ENCODE measurements at places on chromosomes 12 and 14.

DNA sequence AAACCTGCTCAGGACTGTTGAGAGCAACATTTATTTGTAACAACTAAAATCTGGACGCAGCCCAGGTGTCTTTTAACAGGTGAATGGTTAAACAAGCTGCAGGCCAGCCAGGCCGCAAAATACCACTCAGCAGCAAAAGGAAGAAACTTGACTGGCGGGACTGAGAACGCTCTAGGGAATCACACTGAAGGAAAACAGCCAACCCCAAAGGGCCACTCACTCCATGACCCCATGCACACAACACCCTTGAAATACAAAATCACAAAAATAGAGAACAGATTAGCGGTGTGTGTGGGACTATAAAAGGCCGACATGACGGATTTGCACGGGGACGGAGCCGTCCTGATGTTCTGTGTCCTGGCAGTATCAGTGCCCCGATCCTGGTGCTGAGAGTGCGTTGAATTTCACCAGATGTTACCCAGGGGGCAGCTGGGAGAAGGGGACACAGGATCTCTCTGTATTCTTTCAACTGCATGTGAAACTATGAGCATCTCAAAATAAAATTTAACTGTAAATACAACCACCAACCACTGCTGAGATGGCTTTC lies 23.0 kb downstream of the VPS37B start:
- no peak for DNase-seq

GRCh38 chr12:77685112-77685511 lies 145.6 kb upstream of the NAV3 start:
- peak; percentile 2 for DNase-seq

- no peak for DNase-seq
Observed at GRCh38 chr12:109167781-109168180, 51.4 kb downstream of the ACACB start.

DNA sequence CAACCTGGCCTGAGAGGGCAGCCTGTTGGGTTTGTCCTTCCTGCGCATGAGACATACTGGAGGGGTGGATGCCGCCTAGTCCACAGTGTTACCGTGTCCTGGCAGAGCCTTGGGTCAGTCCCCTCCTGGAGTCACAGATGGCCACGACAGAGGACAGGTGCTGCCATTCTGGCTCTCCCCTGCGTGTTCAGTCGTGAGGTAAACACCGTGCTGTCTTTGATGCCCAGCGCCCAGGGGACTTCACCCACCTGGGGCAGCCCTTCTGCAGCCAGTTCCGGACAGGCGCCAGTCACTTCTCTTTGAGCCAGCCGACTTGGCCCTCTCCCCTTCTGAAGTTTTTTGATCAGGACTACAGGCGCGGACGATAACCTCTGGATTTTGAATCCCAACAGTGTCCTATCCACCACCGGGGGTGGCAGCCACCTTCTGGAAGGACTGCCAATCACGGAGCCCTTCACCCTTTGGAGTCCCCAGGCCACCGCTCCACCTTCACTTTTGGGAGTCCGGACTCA lies 933.0 kb downstream of the DIO2 start:
- DNase-seq = no peak

GRCh38 chr14:96938946-96939345 lies 141.8 kb downstream of the VRK1 start:
- DNase-seq = peak; percentile 27

DNA sequence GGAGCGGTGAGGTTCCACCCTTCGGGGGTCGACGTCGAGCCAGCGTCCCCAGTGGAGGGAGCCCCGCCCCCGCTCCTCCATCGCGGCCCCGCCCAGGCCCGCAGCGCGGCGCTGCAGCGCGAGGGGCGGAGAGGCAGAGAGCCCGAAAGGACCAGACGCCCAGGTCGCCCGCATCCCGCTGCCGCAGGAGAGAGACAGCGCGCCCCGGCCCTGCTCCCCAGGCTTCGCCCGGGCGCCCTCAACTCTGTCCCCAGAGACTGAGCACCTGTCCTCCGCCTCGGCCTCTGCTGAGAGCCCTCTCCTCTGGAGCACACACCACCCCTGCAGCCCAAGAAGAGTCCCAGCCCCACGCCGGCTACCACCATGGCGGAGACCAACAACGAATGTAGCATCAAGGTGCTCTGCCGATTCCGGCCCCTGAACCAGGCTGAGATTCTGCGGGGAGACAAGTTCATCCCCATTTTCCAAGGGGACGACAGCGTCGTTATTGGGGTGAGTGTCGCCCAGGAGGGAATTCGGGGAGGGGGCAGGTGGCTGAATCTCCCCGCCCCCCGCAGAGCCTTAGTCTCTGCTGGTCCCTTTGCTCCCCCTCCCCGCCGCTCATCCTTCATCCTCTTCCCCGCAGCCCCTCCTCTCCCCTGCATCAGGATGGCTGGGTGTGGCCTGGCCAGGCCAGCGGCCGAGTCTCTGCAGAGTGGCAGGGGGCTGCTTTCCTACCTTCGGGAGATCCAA lies at the start of gene KIF5A:
Gene KIF5A (plus strand): TSS at position 136 of the 732 bp plus-strand sequence. CDS start 228 bp downstream, at position 364.
- peak; percentile 67 for DNase-seq

DNA sequence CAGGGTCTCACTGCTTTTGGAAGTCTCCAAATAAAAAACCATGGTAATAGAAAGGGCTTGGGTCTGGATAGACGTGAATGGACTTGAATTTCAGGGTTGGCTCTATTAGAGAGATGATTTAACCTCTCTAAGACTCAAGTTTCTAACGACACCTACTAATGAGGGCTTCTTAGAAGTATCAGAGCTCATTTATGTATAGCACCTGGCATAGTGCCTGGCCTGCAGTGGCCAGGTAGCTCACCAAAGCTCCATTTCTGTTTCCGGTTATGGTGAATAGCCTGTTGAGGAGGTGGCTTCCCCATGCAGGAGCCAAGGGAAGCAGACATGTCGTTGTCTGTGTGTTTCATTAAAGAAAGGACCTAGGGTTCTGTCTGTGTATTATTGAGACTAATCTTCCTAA lies 108.6 kb downstream of the ETV6 start:
- no peak for DNase-seq

- DNase-seq = no peak
Observed at GRCh38 chr14:75469606-75470237, 41.9 kb downstream of the JDP2 start.

DNA sequence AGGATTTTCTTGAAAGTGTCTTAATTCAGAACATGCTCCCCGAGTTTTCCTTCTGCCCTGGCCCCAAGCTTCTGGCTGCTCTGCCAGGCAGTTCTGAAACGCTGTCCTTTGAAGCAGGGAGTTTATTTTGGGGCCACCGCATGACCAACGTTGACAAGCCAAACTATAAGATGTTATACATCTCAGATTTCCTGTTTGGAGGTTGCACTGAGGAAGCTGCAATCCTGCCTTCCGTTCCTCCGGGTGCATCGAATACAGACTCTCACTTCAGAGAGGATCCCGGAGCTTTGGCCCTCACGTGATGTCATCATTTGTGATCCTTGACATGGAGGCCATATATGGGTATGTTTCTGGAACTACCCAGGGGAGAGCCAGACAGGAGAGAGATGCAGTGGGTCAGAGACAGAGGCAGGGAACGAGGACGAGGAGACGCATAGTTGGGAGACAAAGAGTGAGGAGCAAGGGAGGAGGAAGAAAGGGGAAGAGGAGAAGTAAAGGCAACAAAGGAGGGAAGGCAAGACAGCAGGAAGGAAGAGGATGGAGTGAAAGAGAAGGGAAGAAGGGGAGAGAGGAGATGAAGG lies at the start of gene ASB2:
Gene ASB2 (minus strand): TSS at position 94 of the 581 bp plus-strand sequence. CDS start 12,031 bp downstream, outside the sequence.
- DNase-seq = peak; percentile 67

Data from activated CD4-positive, alpha-beta T cell treated with anti-CD3 and anti-CD28 coated beads for 48 hours (primary cell).